ENCODE measurements at places on chromosomes 16 and 17.

GRCh38 chr17:44380767-44381166 lies 8.7 kb downstream of the ITGA2B start:
- no peak for DNase-seq

- no peak for DNase-seq
These were observed 242.3 kb upstream of the IRX5 start for GRCh38 chr16:54688339-54688738.

DNA sequence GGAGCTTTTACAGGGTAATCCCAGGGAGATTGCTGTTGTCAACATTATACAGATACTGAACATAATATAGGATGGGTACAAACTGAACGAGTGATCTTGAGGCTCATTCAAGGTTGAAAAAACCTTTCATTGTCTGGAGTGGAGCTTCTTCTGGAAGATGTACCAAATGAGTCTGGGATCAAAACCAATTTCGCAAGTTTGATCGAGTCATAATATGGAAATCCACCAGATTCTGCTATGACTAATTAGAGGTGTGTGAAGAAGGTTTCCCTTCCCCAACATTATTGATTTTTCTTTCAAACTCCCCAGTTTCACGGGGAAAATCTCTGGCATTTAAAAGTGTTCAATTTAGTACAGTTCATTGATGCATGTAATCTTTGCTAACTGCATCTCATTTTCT lies 324.1 kb downstream of the ZFHX3 start:
- DNase-seq: no peak

DNA sequence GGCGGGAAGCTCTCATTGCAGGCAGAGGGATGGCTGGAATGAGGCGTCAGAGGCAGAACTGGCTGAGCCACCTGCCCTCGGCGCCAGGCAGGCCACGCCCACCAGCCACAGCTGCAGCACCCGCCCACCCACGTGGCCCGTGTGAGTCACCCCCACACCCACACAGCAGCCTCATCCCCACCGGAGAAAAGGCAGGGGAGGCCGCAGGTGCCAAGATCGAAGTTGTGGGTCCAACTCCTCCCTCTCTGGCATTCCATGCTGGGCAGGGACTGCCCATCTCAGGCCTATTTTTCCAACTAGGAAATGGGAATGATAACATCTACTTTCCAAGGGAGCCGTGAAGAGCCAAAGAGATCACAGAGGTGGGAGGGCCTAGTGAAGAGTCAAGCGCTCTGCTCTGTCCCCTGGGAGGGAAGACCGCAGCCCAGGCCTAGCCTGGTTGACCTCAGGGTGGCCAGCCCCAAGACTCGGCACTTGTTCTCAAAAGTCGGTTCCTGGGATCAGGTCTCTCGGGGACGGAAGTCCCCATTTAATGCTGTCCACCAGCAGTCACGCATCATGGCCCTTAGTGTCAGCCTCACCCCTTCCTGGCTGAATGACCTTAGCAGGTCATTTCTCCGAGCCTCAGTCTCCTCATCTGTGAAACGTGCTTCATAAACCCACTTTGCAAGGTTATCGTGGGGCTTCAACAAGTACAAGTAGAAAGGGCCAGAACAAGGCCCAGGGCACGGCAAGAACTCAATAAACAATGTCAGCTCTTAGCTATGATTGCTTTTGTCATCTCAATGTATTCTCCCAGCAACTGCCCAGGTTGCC lies at the start of gene TRPV3:
TSS of gene TRPV3 (minus strand) at position 45 of the 816 bp plus-strand sequence. CDS start 2,962 bp downstream, outside the sequence.
- DNase-seq: peak; percentile 81

DNA sequence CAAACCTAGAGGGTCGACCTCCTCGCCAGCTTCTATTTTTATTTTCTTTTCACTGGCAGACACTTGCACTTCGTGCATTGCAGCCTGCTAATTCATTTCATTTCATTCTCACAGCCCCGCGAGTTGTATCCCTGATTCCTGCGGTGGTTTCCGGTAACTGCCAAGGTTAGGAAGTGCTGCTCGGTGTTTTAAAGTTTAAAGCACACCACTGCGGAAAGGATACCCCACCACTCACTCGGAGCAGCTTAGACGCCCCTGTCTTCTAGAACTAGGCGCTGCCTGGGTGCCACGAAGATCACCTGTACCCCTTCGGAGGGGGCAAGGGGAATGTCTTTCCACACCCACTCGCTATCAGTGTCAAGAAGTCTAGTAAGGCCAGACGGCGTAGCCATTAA lies 509 bp downstream of the CNEP1R1 start:
- DNase-seq: no peak

- peak; percentile 51 for DNase-seq
These were observed 1.1 kb upstream of the GIT1 start for GRCh38 chr17:29590411-29591145.

DNA sequence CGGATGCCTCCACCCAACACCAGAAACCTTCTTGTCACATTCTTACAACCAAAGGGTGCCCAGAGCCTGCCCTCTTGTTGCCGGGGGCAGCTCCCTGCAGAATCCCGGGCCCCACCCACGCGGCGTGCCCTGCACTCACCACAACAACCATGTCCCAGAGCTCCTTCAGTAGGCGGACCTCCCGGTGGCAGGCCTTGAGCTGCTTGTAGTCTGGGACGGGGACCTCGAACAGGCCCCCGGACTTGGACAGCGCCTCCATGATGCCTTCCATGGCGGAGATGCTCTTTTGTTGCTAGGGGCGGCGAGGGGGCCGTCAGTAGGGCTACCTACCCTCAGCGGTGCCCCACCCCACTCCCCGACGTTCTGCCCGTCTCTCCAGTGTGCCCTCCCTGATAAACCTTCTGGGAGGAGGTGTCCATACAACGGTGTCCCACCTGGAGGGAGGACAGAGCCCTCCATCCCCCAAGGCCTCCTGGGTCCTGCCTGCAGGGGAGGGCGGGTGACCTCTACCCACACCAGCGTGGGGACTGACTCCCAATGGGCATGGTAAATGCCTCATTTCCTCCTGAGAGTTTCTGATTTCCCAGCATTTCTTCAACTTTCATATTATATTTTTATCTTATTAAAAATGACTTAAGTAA lies 52.2 kb downstream of the DNAH17 start:
- no peak for DNase-seq

- peak; percentile 69 for DNase-seq
These were observed 996 bp downstream of the SUMO2 start for GRCh38 chr17:75181608-75182318.

- DNase-seq: no peak
These were observed 11.0 kb downstream of the MYCBPAP start for GRCh38 chr17:50519141-50519834.

DNA sequence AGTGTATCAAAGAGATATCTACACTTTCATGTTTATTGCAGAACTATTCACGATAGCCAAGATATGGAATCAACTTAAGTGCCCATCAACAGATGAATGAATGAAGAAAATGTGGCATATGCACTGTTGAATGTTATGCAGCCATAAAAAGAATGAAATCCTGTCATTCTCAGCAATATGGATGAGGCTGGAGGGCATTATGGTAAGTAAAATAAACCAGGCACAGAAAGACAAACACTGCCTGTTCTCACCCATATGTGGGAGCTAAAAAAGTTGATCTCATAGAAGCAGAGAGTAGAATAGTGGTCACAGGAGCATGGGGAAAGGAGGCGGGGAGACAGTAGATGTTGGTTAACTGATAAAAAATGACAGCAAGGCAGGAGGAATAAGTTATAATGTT lies 561.8 kb downstream of the TOX3 start:
- no peak for DNase-seq

GRCh38 chr17:74807925-74808324 lies 31.8 kb upstream of the NAT9 start:
- DNase-seq: no peak

DNA sequence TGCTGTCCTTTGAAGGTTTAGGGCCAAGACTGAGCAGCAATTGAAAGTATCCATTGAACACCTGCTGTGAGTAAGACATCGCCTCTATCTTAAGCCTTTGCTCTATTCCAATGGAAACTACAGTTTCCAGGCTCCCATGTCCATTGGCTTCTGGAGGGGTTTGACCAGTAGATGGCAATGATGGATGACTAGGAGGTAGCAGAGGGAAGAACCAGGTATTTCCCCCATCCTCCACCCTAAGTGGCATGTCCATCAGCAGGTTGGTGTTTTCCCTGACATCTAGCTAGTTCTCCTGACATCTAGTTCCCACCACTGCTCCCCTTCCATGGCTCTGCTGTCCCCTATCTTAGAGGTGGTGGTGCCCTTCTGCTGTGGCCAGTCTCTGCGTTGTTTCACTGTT lies 58.7 kb downstream of the CENPV start:
- no peak for DNase-seq

- peak; percentile 55 for DNase-seq
These were observed 3.3 kb downstream of the SYNRG start for GRCh38 chr17:37605813-37606505.

- DNase-seq: no peak
These were observed 7.9 kb downstream of the HIRIP3 start for GRCh38 chr16:29987371-29988085.

DNA sequence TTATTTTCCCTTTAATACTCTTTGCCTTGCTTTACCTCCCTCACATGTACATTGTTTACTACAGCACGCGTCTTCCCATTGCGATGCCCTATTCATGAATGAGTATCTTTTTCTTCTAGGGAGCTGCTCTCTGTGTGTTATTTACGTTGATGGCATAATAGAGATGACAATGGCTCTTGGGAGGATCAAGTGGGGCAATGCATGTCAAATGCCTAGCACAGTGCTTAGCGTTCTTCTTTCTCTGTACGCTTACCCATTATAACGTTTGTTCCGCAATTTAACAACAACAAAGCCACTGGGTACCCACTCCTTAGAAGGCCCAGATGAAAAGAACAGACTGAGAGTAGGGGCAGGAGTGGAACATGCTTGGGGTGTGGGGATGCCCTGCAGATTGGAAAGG lies 271.6 kb upstream of the TNRC6C start:
- DNase-seq: no peak

DNA sequence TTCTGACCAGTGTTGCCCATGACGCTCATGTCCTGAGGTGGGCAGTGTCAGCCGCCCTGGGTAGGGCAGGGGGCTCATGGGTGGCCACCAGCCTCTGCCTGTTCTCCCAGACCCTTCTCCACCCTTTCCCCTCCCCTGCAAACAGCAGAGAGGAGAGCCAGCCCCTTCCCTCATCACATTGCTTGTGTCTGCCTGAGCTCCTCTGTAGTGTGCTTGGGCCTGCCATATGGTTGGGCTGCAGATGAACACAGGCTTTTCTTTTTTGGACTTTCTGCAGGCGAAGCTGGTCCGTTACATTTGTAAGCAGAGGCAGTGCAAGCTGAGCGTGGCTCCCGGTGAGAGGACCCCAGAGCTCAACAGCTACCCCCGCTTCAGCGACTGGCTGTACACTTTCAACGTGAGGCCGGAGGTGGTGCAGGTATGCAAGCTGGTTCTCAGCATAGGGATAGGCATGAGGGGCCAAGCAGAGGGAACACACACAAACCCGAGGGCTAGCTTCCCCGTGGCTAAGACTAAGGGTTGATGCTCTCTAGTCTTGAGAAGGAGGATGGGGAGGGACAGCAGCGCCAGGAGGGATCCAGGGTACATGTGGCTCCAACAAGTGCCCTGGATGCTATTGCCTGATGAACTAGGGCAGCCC lies 80.6 kb upstream of the LGALS9 start:
- DNase-seq: no peak

DNA sequence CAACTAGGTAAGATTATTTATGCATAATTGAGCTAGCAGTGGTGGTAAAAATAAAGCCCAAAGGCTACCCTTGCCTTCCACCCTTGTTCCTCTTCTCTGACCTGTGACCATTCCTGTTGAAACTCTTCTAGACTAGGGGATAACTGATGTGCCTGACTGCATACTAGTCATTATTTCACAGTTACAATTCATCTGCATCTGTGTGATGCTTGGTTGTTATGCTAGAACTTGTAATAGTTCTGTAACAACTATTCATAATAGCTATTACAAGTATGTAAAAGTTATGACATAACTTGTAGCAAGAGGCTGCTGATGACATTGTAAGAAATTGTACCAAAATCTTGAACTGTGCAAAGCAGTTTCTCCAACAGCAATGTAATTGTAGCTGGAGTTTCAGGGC lies 2.4 kb upstream of the VAC14 start:
- DNase-seq: no peak

DNA sequence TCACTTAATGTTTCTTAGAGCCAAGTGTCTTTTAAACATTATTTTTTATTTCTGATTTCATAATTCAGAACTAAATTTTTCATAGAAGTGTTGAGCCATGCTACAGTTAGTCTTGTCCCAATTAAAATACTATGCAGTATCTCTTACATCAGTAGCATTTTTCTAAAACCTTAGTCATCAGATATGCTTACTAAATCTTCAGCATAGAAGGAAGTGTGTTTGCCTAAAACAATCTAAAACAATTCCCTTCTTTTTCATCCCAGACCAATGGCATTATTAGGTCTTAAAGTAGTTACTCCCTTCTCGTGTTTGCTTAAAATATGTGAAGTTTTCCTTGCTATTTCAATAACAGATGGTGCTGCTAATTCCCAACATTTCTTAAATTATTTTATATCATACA lies 13.6 kb upstream of the BCAS3 start:
- no peak for DNase-seq

- no peak for DNase-seq
These were observed 19.1 kb upstream of the NTN1 start for GRCh38 chr17:9002227-9002605.

- DNase-seq: no peak
These were observed 1021.1 kb upstream of the CDH8 start for GRCh38 chr16:63057341-63057740.

GRCh38 chr16:35560637-35560984 lies 2101.2 kb downstream of the TP53TG3F start:
- DNase-seq: no peak

DNA sequence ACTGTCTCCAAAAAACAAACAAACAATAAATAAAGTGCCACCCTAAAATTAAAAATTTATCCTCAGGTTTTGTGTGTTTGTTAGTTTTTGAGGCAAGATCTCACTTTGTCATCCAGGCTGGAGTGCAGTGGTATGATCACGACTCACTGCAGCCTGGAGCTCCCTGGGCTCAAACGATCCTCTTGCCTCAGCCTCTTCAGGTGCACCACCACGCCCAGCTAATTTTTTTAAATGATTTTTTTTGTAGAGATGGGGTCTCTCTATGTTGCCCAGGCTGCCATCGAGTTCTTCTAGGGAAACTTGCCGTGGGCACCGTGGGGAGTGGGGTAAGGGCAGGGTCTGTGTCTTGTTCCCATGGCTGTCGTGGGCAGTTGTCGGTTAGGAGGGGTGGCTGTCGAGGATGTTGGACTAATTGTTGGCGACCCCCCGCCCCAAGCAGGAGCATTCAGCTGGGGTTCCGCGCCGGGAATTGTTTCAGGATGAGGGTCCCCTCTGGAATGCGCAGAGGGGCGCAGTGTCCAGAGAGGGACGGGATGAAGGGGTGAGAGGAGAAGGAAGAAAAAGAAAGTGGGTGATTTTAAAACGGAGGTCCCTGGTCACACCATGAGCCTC lies 1.1 kb upstream of the RNF213 start:
- no peak for DNase-seq

- peak; percentile 83 for DNase-seq
These were observed at the start of gene IGFBP4 for GRCh38 chr17:40443196-40443987. Gene IGFBP4, plus strand, starts transcription at chr17:40443450. Its CDS starts 286 bp downstream, at chr17:40443736.

All from B cell (primary cell).